ENCODE measurements at places on chromosomes 6 and 20. TPM values are rescaled to one million over a fixed set of nuclear protein-coding genes. Genes with fewer than 3 reads are reported as not detected.

Gene HCRTR2
- not detected for total RNA-seq

Gene MYBL2
- 0.17 TPM for total RNA-seq

- DNase-seq: no peak
Observed at GRCh38 chr6:119261944-119262284, 87.6 kb downstream of the MAN1A1 start.

Gene FOXQ1
- total RNA-seq: not detected

Gene NMBR
- total RNA-seq: not detected

DNA sequence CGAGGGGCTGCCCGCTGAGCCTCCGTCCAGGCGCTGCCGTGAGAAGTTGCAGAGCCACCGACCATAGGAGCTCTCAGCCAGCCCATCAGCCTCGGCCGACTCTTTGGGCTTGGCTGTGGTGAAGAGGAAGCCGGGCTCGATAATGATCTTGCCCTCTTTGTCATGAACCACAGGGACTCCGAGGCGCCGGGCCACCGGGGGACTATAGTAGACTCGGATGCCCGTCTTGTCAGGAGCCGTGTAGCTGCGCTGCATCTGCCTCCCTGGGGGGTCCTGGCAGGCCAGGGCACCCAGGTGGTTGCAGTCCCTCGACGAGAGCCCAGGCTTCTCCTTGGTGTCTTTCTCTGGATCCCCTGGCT lies 20.5 kb upstream of the DSN1 start:
- DNase-seq: no peak

Data from heart left ventricle (tissue), 16 donors.